ENCODE measurements at places on chromosomes 1 and 21.
A peak's percentile ranks its signal among the peaks of the same experiment; 100 is the strongest.

DNA sequence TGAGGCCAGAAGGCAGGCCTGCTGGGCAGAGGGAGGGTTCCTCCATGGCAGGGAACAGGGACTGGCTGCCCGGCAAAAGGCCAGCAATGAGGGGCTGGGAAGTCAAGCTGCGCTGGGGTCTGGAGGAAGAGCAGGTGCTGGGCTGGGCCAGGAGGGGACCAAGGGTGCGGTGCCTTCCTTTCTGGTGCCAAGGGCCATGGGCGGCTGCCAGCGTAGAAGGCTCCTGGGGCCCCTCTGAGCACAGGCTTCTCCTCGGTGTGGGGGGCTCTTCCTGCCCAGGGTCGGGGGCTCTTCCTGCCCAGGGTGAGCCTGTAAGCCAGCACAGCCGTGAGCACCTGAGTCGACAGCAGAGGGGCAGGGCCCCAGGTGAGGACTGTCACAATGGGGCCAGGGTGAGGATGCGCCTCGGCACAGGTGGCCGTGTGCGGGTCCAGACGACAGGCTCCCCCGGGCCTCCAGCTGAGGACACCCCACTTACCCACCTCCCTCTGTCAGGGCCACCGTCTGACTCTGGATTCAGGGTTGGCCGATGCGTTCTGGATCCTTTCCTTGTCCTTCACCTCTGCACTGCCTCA, 10.7 kb upstream of the DNMT3L start:
- DNase-seq, result no peak

DNA sequence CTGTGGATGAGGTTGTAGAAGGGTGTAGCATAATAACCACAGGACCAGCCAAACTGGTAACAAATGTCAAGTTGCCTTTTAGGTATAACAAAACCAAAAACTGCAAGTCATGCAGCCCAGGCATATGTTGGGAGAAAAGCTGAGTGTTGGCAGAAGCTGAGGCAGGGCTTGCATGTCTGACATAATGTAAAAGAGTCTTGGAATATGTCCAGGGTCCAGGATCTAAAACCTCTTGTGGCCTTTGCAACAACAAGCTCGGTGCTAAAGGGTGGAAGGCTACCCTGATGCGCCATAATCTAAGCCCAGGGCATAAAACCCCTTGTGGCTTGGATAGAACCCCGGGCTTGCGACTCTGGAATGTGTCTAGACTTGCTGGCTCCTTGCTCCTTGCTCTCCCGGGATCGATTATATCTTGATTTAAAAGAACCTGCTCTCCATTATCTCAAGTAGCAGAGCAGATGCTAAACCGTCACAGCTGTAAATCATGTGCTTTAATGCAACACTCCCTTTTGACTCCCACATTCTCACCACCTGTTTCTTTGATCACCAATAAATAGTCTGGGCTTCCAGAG, 26.5 kb upstream of the SLC35A3 start:
- DNase-seq, result no peak

- DNase-seq, result no peak
Observed at GRCh38 chr1:180568184-180568583, 9.4 kb downstream of the OVAAL start.

GRCh38 chr1:23601968-23602876, 42.9 kb upstream of the ID3 start:
- peak; percentile 42 for DNase-seq

- DNase-seq, result no peak
Observed at GRCh38 chr1:28642056-28642846, 616 bp downstream of the TAF12 start.

DNA sequence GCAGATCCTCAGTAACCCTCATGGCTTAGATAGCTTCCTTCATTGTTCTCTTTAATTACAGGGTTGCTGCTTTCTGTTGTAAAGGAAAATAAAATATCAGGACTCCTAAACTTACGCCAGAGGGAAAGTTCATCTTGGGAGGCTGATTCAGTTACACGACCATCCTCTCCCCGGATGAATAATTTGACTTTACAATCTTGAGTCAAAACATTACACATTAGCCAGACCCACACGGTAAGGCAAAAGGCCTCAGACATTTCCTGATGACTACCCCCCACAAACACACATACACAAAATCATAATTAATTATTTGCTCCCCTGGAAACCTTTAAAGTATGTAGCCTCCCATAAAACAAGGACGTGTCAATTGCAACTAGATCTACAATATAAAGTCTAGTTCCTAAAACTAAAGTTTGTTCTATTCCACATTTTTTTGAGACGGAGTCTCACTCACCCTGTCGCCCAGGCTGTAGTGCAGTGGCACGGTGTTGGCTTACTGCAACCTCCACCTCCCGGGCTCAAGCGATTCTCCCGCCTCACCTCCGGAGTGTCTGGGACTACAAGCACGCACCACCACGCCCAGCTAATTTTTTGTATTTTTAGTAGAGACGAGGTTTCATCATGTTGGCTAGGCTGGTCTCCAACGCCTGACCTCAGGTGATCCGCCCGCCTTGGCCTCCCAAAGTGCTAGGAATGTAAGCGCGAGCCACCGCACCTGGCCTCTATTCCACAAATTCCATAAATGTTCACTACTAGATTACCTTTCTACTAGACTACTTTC, 830 bp upstream of the PRDX1 start:
- DNase-seq, result no peak

DNA sequence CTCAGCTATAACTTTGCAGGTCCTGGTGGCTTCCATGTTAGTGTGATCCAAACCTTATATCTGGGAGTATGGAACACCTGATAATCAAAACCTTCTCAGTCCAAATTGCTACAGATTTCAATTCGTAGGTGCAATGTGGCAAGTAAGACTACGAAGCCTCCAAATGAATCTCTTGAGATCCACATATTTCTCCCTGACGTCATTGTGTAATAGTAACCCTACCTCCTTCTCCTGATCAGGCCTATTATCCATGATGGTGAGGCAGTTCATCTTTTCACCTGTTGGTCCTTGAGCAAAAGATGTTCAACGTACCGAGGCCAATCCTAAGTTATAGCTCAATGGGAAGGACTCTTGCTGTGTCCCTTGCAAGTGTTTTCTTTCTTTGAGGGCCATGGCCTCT, 115.9 kb upstream of the CHRM3 start:
- no peak for DNase-seq
